ENCODE measurements at places on chromosomes 6 and 20. TPM values are rescaled to one million over a fixed set of nuclear protein-coding genes. Genes with fewer than 3 reads are reported as not detected.

GRCh38 chr6:56647172-56647762 lies 4.6 kb upstream of the DST start:
- H3K4me3 ChIP-seq = no peak overlapping the region
- peaks cover 37% of the 10 kb centered on the region for H3K4me1 ChIP-seq
- no peaks in the 10 kb centered on the region for H3K36me3 ChIP-seq
- no peaks in the 10 kb centered on the region for H3K27me3 ChIP-seq
- DNase-seq = no peak

MEI4 gene
- total RNA-seq = 0.36 TPM

DNA sequence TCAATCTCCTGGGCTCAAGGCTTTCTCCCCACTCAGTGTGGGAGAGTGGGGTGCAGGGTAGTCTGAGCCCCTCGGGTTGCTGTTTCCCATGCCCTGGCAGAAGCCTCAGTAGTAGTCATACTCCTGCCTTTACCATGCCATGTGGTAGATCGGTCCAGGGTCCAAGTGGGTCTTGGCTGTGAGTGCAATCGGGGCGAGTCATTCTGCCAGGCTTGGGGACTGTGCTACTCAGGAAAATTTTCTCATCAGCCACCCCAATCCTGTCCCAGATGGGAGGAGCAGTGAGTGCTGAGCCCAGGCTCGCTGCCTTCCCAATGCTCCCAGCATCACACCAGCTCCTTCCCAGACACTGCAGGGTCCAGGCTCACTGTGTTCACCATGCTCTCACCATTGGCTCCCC lies 10.7 kb upstream of the RAET1L start:
- no peaks in the 10 kb centered on the region for H3K36me3 ChIP-seq
- no peak overlapping the region for H3K4me3 ChIP-seq
- no peak for DNase-seq
- no peak overlapping the region for H3K27ac ChIP-seq

GRCh38 chr20:37319151-37319671 lies 26.7 kb upstream of the SRC start:
- H3K27me3 ChIP-seq = no peaks in the 10 kb centered on the region
- H3K4me3 ChIP-seq = no peak overlapping the region
- no peak overlapping the region for H3K27ac ChIP-seq
- H3K4me1 ChIP-seq = peaks cover 19% of the 10 kb centered on the region

SYNCRIP gene
- 56.1 TPM for total RNA-seq

DNA sequence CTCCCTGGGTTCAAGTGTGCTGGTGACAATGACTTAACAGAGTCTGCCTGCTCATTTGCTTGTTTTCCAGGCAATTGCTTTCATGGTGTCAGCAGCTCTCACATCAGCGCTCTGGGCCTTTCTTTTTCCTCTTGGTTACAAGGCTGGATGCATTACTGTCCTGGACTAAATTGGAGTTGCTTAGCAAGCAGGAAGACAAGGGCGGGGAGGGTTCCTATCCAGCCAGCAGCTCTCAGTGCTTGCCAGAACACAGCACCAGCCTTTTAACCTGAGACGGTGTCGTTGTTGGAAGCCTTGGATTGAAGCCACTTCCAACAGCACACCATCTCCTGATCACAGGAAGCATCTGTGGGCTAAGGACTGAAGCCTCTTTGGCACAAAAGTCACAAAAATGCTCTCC lies 606.9 kb downstream of the CDH26 start:
- no peak overlapping the region for H3K27ac ChIP-seq
- H3K27me3 ChIP-seq = no peaks in the 10 kb centered on the region
- H3K4me3 ChIP-seq = no peak overlapping the region
- no peak for DNase-seq
- H3K36me3 ChIP-seq = no peaks in the 10 kb centered on the region
- no peaks in the 10 kb centered on the region for H3K4me1 ChIP-seq

SYTL3 gene
- total RNA-seq = 6.2 TPM
